Skeletal muscle cell (primary cell): ENCODE measurements at places on chromosomes 5 and 9.
A peak's percentile ranks its signal among the peaks of the same experiment; 100 is the strongest.

DNA sequence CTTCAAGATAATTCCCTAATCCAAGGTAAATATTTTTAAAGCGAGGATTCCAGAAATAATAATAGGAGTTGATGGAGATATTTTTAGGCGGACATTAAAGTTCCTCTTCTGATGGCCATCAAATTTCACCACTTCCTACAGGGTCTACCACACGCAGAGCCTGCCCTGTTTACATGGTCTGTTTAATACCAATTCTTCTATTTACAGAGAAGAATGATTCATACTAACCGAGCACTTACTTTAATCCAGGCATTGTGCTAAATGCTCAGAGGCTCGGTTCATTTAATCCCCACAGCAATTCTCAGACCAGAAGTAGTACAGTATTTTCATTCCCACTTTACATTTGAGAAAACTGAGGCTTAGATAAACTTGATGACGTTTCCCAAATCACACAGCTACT, 3.0 kb upstream of the ITGA1 start:
- no peak for DNase-seq

- DNase-seq, result no peak
Observed at GRCh38 chr5:91841423-91841822, 458.3 kb upstream of the ARRDC3 start.

GRCh38 chr5:176542596-176543427, 5.6 kb upstream of the RNF44 start:
- no peak for DNase-seq

DNA sequence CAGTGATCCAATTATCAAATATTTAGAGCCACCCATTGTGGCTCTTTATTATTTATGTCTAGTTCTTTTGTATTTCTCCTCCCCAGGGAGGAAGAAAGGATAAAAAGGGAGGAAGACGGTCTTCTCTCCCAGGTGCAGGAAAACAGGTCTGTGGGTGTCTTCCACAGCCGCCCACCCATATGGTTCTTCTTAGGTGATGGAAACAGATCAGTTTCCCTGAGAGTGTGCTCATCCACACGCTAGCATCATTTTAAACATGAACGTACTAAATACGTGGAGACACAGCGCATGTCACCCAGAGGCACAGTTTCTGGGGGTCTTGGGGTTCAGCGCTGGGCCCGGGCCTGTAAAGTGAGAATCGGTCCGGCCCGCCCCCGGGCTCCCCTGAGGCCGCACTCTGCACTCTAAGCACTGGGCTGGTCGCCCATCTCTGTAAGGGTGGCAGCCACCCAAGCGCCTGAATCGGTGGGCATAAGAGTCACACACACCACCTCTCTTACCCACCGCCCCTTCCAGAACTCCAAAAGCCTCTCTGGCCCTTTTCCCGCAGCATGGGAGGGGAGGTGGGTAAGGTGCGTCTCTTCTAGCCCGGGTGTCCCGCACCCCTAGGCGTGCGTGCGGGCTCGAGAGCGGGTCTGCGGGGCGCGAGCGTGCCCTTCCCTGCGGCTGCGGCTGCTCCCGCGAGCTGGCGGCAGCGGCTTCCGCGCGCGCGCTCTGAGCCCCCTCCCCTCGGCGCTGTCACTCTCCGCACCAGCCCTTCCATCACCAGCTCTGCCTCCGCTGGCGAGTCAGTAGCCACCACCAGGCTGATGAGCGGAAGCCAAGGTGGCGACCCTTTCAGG, 1.3 kb downstream of the PTCH1 start:
- no peak for DNase-seq

GRCh38 chr5:32331217-32331934, 18.6 kb upstream of the MTMR12 start:
- no peak for DNase-seq

DNA sequence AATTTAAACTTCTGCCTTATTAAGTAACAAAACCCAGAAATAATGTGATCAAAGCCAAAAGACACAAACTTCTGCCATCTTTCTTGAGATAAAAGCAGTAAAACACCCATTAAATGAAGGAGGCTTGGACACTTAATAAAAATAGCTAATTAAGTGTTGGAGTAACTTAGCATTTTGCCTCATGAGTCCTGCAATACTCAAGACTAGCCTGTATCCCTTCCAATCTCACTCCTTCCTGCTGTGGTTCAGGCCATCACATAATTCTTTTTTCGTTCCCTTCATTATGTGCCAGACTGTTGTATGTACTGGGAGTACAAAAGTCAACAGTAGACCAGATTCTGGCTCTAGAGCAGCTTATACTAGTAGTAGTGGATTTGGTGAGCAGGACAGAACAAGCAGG, 250.2 kb downstream of the NFIB start:
- no peak for DNase-seq

DNA sequence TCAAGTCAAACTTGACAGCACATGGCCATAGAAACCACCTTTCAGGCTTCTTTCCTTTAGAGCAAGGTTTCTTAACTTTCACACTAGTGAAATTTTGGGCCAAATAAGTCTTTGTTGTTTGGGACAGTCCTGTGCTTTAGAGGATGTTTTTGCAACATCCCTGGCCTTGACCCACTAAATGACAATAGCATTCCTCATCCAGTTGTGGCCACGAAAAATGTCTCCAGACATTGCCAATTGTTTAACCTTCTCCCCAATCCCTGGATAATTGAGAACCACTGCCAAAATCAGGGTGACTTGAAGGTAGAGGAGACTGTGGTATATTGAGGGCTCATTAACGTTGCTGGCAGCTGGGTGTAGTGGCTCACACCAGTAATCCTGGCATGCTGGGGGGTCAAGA, 72.0 kb downstream of the ALDH1A1 start:
- DNase-seq, result no peak

GRCh38 chr9:90526386-90526785, 116.2 kb downstream of the DIRAS2 start:
- no peak for DNase-seq

- no peak for DNase-seq
Observed at GRCh38 chr5:157535042-157535865, 40.3 kb downstream of the ADAM19 start.

- DNase-seq, result peak; percentile 85
Observed at GRCh38 chr9:109817846-109818472, 38.0 kb downstream of the PALM2AKAP2 start.

DNA sequence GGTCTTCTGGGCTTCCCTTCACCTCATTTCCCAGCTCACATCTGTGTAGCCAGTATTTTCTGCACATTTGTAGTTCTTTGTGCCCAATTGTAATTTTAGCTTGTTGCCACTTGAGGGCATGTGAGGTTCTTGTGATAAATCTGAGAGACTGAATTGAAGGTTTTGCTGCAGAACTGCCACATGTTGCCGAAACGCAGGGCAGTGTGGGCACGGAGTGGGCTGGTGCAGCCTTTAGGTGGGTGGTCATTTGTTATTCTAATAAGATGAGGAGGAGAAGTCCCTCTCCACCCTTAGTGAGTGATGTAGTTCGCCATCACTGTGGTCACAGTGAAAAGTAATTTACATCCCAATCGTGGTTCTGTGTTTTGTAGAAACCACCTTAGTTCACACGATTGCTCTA, 21.2 kb downstream of the OTULIN start:
- no peak for DNase-seq

DNA sequence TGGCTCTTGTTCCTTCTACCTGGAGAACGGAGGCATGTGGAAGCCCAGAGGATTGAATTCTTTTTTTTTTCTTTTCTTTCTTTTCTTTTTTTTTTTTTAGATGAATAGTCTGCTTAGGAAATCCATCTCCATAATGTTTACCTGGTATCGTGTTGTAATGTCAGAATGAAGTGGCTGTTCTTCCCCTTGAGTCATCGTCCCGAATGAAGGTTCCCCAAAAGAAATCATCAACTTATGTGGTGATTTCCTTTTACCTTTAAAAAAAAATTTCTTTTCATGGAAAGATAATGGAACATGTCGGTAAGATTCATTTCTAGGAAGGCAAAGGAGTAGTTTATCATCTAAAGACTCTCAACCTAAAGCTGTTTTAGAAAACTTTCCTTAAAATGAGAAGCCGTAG, 59.7 kb downstream of the DOCK8 start:
- DNase-seq, result no peak

DNA sequence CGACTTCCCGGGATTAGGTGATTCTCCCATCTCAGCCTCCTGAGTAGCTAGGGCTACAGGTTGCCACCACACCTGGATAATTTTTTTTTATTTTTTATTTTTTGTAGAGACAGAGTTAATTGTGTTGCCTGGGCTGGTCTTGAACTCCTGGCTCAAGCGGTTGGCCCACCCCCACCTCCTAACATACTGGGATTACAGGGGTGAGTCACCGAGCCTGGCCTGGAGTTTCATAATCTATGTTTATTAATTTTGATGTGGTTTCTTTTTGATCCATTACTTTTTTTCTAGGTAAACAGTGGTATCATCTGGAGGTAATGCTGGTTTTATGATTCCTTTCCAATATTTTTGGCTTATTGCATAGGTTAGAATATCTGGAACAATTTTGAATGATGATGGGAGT, 54.2 kb downstream of the KIAA1958 start:
- no peak for DNase-seq

GRCh38 chr5:114634967-114635901, 273.4 kb downstream of the KCNN2 start:
- DNase-seq, result no peak

DNA sequence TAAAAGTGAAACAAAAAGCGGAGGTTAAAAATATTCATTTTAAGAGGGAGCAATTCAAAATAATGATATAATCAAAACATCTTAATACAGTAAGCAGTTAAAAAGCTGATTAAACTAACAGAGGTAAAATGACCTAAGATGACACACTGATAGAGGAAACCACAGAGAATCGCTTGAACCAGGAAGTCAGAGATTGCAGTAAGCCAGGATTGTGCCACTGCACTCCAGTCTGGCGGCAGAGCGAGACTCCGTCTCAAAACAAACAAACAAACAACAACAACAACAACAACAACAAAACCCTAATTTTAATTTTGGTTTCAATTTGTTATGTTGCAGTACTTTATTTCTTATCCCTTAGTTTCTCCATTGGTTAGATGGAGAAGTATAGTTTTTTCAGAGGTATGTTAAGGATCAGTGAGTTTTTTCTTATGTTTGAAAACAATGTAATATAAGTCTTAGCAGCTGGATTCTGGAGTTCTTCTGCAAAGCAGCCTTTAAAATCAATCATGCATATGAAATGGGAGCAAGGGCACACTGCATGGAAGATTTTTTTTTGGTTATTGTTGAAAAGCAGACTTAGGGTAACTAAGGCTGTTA, 58.5 kb downstream of the MLANA start:
- DNase-seq, result no peak

- no peak for DNase-seq
Observed at GRCh38 chr9:127805620-127806019, 2.9 kb downstream of the FPGS start.

DNA sequence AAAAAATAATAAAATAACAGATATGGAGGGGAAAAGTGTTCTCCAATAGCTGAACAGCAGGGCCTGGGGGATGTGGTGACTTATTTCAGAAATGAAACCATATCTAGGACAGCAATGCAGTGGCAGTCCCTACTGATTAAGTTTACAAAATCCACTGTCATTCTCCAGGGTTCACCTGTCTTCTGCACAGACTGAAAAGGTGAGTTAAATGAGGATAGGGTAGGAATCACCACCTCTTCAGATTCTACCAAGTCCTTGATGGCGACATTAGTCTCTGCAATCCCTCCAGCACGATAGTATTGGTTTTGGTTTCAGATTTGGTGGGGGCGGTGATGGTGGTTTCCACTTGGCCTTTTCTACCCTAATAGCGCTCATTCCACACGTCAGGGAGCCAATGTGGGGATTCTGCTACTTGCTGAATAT, 32.3 kb upstream of the NPM1 start:
- DNase-seq, result no peak

DNA sequence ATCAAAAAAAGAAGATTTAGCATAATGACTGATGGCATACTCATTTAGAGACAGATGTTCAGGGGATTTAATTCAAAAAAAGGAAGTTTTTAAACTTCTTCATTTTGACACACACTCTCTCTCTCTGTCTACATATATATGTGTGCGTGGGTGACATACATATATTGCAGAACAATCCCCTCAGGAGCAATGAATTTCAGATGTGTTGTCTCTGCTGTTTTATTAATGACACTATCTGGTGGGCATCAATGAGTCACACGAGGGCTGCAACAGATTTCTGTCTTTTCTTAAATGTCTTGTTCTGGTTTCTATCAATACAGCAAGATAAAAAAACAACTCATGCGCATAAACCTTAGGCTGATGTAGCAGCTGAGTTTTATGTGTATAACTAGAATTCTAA, 123.5 kb upstream of the SLCO6A1 start:
- DNase-seq, result peak; percentile 54

DNA sequence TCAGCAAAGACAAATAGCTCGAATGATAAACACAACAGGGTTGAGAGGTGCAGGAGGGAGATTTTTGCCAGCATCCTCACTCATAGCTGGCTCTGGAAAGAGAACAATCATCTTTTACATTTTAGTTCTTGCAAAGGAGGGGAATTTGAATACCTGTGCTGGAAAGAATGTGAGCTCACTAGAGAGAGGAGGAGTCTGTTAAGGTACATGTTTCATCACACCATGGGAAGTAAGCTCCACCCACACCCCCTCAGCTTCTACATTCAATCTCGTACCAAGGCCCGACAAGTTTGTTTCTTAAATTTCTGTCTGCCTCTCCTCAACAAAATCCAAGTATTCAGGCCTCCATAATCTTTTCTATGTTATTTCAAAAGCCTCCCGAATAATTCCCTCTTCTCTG, 254.6 kb downstream of the BRINP1 start:
- DNase-seq, result no peak

- DNase-seq, result peak; percentile 8
Observed at GRCh38 chr9:102483651-102484050, 511.5 kb upstream of the CYLC2 start.

DNA sequence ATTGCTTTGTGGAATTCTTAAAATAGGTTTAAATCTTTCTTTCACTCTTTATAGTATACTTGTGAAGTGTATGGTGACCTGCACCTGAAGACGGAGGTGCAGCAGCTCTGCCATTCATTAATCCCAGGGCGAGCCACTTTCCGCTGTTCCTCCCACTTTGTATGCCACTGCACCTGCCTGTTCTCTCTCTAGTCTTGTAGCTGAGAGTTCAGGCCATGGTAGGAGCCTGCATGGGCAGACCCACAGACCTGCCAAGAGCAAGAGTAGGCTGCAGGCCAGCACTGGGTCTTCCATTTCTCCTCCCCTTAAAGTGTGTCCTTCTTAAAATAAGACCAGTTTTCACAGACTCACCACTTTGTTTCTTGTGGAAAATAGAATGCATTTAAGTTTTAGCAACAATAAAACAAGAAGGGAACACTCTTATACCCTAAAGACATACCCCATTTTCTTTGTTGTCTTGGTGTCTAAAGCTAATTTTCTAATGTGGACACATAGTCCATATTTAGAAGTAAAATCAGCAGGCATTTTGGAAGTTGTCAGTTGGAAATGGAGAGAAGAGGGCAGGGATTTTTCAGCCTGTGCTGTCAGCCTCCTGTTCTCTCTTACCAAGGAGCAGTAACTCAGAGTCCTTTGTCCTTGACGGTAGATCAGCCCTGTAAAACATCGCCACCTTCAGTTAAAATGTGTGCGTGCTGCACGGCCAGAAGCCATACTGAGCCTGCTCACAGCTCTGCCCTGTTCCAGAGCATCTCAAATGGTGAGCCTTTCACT, 103.2 kb downstream of the SNCAIP start:
- DNase-seq, result peak; percentile 23
